ENCODE measurements at places on chromosomes 12 and 14.

DNA sequence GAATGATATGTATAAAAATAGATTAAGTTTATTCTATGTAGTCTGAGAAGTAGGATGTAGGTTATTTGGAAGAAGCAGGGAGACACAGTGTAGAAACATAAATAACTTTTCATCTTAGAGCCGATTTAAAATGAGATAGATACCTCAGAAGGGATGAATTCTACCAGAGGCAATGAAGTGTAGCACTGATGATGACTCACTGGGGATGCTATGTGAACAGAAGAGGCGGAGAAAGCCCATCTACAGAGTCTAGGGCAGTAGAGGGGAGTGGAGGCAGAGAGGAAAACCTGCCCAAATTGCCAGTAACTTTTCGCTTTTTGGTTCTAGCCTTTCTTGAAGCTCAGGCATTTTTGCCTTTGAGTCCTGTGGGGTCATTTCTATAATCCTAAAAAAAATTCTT lies 451.8 kb downstream of the ATP23 start:
- no peak for DNase-seq

DNA sequence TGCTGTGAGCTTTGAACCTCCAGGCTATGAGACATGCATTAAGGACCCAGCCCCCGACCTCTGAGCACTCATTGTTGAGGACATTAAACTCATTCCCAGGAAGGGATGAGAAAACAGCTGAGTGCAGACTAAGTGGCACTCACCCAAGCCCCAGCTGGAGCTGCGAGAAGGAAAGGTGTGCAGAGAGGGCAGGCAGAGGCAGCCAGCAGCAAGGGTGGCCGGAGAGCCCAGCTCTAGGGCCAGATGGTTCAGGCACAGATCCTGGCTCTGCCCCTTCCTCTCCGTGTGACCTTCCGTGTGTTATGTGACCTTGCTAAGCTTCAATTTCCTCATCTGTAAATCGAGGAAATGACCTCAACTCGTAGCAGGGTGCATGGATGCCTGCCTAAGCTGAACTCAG lies 3.7 kb downstream of the TSPAN11 start:
- no peak for DNase-seq

GRCh38 chr14:73792481-73792880 lies 59.1 kb upstream of the PTGR2 start:
- no peak for DNase-seq

GRCh38 chr14:99880651-99881420 lies 87.6 kb downstream of the EML1 start:
- DNase-seq, result no peak

GRCh38 chr12:117450209-117450608 lies 88.8 kb upstream of the NOS1 start:
- DNase-seq, result no peak

GRCh38 chr12:67968321-67968720 lies 20.9 kb upstream of the IFNG-AS1 start:
- no peak for DNase-seq

- peak; percentile 58 for DNase-seq
These were observed 39.1 kb upstream of the PNMA1 start for GRCh38 chr14:73753124-73753886.

GRCh38 chr14:68508581-68508980 lies 284.3 kb downstream of the ZFP36L1 start:
- no peak for DNase-seq

GRCh38 chr12:17335487-17335886 lies 729.5 kb upstream of the LMO3 start:
- DNase-seq, result no peak

GRCh38 chr12:31035226-31035625 lies 38.4 kb upstream of the DDX11 start:
- peak; percentile 61 for DNase-seq

DNA sequence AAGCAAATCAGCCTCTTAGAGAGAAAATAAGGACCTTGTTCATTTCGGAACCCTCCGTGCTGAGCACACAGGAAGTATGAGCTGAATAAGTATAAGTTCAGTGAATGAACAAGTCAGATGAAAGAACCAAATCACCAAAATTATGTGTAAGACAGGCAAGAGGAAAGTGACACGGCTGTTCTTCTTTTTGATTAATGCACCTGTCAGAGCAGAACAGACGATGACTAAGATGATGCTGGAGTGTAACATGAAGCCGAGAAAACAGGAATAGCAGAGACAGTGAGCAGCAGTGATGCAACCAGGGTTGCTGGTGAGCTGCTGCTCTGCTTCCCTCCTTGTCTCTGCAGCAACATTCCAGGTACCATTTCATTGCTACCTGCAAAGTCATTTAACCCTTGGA lies 861.1 kb downstream of the GALC start:
- no peak for DNase-seq

DNA sequence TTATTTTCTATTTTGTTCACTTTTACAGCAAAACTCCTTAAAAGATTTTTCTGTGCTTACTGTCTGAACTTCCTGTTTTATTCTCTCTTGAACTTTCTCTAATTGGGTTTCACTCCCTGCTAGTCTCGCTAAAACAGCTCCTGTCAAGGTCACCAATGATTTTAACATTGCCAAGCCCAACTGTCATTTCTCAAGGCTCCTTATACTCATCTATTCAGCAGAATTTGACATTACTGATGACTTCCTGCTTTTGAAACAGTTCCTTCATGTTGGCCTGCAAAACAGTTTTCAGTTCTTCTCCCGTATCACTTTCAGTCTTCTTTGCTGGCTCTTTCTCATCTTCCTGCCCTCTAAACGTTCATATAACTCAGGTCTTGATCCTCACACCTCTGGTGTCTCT lies 268.5 kb upstream of the USP15 start:
- no peak for DNase-seq

DNA sequence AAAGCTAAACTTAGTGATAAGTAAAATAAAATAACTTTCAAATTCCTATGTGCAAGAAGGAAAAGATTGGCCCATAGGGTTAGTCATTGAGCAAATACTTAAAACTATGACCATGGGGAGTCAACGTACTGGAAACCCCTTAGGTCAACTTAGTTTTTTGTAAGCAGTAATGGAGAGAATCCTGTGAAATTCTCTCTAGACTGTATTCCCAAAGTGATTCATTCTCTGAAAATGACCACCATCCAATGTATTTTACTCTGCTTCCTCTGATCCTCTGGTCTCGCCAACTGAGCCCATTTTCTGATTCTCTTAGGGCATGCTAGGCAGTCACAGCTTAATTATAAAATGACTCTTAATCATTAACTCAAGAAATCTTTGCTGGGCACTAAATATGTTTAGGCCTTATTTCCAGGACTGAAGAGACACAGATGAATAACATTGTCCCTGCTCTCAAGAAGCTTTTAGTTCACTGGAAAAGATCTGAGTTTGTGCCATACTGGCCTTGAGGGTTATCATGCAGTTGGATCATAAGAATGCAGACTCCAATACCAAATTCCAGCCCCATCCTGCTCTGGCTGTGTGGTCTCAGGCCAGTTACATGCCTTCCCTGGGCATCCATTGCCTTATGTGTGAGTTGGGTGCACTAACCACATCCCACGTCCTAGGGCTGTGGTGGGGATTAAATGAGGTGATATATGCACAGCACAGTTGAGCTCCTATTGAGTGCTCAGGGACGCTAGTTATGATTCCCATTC lies 732.4 kb downstream of the AACS start:
- no peak for DNase-seq

- peak; percentile 26 for DNase-seq
These were observed at the start of gene NR1H4 for GRCh38 chr12:100473716-100474150. Gene NR1H4, plus strand, starts transcription at chr12:100473866. Its CDS starts 19,458 bp downstream, at chr12:100493324.

- no peak for DNase-seq
These were observed 384.2 kb downstream of the ZFP36L1 start for GRCh38 chr14:68408680-68409079.

DNA sequence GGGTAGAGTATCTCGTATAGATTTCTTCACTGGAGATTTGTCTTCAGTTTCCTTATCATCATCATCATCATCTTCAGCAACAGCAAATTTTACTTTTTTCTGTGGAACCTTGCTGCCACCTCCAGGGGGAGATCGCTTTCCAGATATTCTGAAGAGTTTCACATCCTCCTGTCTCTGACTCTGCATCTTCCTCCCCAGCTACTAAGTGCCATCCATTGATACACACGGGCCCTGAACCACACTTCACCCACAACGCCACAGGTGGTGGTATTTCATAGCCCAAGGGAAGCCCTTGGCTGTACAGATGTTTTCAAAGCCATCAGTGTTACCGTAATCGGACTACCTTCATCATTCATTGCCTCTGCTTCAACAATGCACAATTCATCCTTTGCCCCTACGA lies 82.2 kb downstream of the PPP2R5C start:
- no peak for DNase-seq

DNA sequence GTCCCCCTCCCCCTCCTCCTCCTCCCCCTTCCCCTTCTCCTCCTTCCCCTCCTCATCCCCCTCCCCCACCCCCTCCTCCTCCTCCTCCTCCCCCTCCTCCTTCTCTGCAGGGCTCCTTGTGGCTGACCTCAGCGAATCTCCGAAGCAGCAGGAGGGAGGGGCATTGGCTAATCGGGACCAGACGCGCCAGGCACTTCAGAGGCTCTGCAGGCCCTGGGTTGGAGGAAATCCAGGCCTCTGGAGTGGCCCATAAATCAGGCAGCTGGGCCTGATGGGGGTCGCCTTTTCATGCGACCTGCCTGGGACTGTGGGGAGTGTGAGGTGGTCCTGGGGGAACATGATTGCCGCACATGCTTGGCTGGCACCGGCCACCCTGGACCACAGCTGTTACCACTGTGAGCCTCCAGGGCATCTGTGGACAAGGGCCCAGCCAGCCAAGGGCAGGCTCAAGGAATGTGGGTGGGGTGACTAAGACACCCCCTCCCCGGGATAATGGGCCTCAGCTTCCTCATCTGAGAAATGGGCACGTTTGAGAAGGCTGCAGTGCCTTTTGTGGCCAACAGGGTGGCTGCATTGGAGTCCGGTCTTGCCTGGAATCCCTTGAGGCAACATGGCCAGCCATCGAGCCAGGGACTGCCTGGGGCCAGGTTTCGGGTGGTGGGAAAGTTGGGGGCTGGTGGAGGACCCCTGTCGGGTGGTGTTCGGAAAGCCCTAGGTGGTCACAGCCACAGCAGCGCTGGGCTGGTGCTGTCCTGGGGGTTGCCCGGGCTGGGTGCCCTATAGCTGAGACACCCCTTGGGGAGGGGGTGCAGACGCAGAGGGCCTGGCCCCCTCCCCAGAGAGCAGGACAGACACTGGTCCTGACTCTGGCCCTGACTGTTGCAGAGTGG lies 12.0 kb downstream of the KIF26A start:
- DNase-seq, result no peak

DNA sequence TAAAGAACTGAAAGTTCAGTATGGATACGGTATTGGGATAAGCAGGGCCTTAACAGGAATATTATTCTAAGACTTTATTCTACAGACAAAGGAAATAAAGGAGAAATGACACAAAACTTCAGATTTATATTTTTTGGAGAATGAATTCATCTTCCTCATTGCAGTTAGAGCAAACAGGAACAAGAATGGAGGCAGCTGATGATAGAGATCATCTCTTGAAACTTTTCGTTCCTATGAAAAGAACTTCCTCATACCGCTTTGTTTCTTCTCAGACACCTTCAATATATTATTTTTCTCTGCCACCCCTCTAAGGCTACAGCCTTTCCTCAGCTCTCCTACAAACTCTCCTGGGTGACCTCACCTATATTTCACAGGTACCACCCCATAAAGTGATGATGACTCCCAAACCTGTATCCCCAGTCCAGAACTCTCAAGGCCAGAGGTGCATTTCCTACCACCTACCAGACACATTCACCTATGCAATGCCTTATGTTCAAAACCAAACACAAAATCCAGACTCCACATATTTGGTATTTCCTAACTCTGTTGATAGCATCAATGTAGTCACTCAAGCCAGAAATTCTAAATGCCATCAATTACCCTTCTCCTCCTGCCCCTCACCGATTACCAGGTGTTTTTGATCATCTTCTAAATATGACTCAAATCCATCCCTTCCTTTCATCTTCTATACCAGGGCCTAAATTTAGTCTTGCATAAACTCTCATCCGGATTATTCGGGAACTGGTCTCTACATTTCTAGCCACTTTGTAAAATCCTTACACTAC lies 7.4 kb downstream of the MAP4K5 start:
- no peak for DNase-seq

DNA sequence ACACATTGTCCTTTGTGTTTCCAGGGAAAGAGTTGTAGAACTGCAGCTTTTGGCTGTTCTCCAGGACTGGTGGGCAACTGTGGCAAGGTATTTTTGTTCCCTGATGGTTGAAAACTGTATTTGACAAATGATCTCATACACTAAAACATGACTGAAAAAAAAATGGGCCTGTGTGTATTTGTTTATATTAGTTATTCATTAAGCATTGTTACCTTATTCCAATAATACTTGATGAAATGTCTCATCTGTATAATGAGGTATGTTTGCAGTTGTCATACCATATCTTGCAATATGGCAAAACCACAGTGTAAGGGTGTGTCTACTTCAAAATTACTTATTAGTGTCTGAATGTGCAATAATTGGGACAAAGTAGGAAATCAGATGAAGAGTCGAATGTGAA lies 479.4 kb upstream of the NOVA1 start:
- no peak for DNase-seq

- no peak for DNase-seq
These were observed 3.2 kb upstream of the CLEC9A start for GRCh38 chr12:10027311-10027710.

- no peak for DNase-seq
These were observed 8.1 kb upstream of the SLC15A5 start for GRCh38 chr12:16285586-16285985.

GRCh38 chr12:117031843-117032592 lies 67.2 kb downstream of the TESC start:
- DNase-seq, result no peak

DNA sequence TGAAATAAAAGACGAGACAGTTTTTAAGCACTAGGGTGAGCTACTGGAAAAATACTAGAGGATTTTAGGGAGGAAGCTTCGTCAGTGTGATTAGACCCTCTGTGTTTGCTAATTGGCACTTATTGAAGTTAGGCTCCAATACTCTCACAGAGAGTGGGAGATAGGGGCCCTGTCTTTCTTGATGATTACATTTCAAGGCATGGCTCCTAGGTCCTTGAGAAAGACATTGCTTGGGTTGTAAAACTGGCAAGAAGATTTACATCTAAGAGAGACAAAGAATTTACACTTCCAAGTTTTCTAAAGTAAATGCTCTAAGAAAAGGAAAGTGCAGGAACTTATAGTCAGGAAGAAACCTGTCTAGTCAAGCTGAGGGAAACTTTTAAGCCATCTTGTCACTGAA lies 183.2 kb downstream of the C12orf50 start:
- no peak for DNase-seq

- no peak for DNase-seq
These were observed 24.0 kb downstream of the DIP2B start for GRCh38 chr12:50528800-50529199.

GRCh38 chr14:20412411-20412810 lies 890 bp downstream of the TEP1 start:
- no peak for DNase-seq

GRCh38 chr14:98704441-98704840 lies 567.6 kb downstream of the BCL11B start:
- DNase-seq, result no peak

DNA sequence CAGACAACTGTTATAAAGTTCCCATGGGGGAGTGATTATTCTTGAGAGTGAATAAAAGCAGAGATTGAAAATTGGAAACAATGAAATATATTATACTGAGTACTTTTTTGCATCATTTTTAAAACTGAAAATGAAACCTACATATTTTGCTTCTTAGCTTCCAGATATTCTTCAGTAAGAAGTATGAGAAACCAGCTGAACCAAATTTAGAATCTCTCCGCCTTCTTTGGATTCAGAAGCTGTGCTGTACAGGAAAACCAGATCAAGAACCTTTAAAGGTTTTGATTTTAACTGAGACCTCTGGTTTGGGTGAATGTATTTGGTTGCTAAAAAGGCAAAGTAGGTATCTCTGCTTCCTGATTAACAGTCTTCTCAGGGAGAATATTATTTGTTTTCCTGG lies 109.4 kb downstream of the AKAP6 start:
- DNase-seq, result no peak

- no peak for DNase-seq
These were observed 43.7 kb downstream of the DUSP16 start for GRCh38 chr12:12518919-12519318.
